ENCODE measurements at places on chromosomes 12 and 14. TPM values are rescaled to one million over a fixed set of nuclear protein-coding genes. Genes with fewer than 3 reads are reported as not detected.

The ERP27 gene
- not detected for total RNA-seq

The TCL1B gene
- total RNA-seq = not detected

The CPM gene
- total RNA-seq = 1.7 TPM

The HOXC5 gene
- total RNA-seq = not detected

The GDF3 gene
- total RNA-seq = not detected

The LRCOL1 gene
- total RNA-seq = not detected

The SERPINA6 gene
- total RNA-seq = not detected

The SYNE3 gene
- total RNA-seq = 0.98 TPM

The CYP27B1 gene
- 0.25 TPM for total RNA-seq

The HOXC6 gene
- not detected for total RNA-seq

The KRT6B gene
- total RNA-seq = 0.25 TPM

The PYGL gene
- total RNA-seq = 8.1 TPM

The LTBP2 gene
- 1.5 TPM for total RNA-seq

The DLGAP5 gene
- total RNA-seq = 3.9 TPM

The FAM186B gene
- not detected for total RNA-seq

All from temporal lobe (tissue), 4 donors.